ENCODE measurements at places on chromosomes 5 and 9.

- peak; percentile 48 for DNase-seq
- H3K4me3 ChIP-seq: no peak overlapping the region
- H3K4me1 ChIP-seq: no peaks in the 10 kb centered on the region
- H3K27ac ChIP-seq: no peak overlapping the region
Observed at GRCh38 chr5:163408311-163408923, 29.0 kb upstream of the CCNG1 start.

DNA sequence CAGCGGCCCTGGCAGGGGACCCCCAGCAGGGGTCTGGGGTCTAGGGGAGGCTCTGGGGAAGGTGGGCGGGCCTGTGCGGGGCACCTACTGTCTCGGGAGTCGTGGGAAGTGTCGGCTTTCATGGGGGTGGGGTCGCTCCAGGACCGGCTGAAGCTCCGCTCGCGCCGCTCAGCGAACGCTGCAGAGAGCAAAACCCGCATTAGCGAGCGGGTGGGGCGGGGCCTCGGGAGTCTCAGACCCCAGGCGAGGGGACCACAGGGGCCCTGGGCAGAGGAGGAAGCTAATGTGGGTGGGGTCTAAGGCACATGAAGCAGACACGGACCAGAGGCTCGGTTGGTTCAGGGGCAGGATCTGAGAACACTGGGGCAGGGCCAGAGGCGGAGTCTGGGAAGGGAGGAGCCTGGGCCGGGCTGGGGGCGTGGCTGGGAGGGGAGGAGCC is 5.5 kb downstream of the NSMF start:
- H3K4me1 ChIP-seq: peaks cover 3% of the 10 kb centered on the region
- peak; percentile 78 for DNase-seq
- H3K4me3 ChIP-seq: peak overlapping the region; percentile 16
- peaks cover 20% of the 10 kb centered on the region for H3K36me3 ChIP-seq
- no peaks in the 10 kb centered on the region for H3K27me3 ChIP-seq

GRCh38 chr9:107270082-107270481 is 13.0 kb upstream of the RAD23B start:
- H3K4me1 ChIP-seq: peaks cover 22% of the 10 kb centered on the region
- no peak overlapping the region for H3K4me3 ChIP-seq
- H3K27ac ChIP-seq: no peak overlapping the region
- H3K36me3 ChIP-seq: no peaks in the 10 kb centered on the region
- no peaks in the 10 kb centered on the region for H3K27me3 ChIP-seq

DNA sequence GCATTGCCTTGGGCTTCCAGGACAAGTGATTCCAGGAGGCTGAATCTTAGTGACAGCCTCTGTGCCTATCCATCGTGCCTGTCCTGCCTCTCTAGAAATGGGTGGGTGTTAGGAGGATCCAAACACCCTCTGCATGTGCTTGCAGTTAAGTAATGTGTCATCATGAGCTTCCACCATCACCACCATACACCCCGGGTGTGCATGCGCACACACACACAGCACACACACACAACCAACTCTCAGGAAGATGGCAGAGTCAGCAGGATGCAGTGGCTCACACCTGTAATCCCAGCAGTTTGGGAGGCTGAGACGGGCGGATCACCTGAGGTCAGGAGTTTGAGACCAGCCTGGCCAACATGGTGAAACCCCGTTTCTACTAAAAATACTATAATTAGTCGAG is 22.8 kb upstream of the CERCAM start:
- H3K27me3 ChIP-seq: peaks cover 12% of the 10 kb centered on the region
- no peak overlapping the region for H3K27ac ChIP-seq
- no peak overlapping the region for H3K4me3 ChIP-seq
- no peaks in the 10 kb centered on the region for H3K4me1 ChIP-seq
- DNase-seq: no peak
- no peaks in the 10 kb centered on the region for H3K36me3 ChIP-seq

- no peaks in the 10 kb centered on the region for H3K36me3 ChIP-seq
- H3K27ac ChIP-seq: no peak overlapping the region
- DNase-seq: no peak
- H3K4me1 ChIP-seq: no peaks in the 10 kb centered on the region
Observed at GRCh38 chr5:38680094-38680825, 123.8 kb upstream of the LIFR start.

GRCh38 chr5:65137631-65138030 is 344.1 kb downstream of the ADAMTS6 start:
- no peak overlapping the region for H3K4me3 ChIP-seq
- no peaks in the 10 kb centered on the region for H3K27me3 ChIP-seq
- H3K36me3 ChIP-seq: no peaks in the 10 kb centered on the region
- H3K4me1 ChIP-seq: peaks cover 5% of the 10 kb centered on the region

- H3K27me3 ChIP-seq: no peaks in the 10 kb centered on the region
- DNase-seq: no peak
- H3K36me3 ChIP-seq: no peaks in the 10 kb centered on the region
- no peak overlapping the region for H3K27ac ChIP-seq
- H3K4me3 ChIP-seq: no peak overlapping the region
Observed at GRCh38 chr9:98921732-98922131, 22.0 kb upstream of the COL15A1 start.

DNA sequence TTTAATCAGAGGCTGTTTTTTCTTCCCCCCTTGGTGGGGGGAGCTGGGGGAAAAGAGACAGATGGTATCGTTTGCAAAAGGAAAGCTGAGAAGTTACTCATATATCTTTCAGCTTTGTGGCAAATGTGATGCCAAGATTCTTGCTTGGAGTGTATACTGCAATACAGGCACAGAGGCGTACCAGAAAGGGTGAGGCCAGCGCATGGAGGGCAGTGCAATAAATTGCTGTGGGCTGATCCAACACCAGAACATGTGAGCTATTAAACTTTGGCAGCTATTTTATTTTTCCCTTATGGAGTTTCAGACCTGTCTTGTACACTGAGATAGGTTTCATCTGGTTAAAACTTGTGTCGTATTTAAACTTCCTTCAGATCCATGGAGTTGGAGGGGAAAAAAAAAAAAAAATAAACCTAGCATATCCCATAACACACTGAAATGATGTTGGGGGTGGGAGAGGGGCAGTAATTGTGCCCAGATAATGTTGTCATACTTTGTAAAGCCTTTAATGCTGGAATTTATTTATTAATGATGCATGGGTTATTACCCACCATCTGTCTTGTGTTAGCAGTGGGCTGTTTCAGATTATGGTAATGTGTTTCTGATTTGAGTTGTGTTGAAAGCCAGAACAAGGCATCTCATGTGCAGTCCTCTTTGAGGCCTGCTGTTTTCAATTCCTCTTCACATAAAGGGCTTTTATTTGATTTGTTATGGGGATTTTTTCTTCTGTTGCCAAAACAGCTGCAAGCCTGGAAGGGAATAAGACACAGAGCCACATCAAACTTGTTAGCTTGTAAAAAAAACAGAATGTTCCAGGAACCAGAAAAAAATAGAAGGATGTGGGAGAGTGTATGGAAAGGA is 891.3 kb downstream of the TLE1 start:
- H3K4me1 ChIP-seq: peaks cover 2% of the 10 kb centered on the region
- no peaks in the 10 kb centered on the region for H3K27me3 ChIP-seq
- H3K4me3 ChIP-seq: no peak overlapping the region
- H3K36me3 ChIP-seq: no peaks in the 10 kb centered on the region

GRCh38 chr5:140224658-140225057 is 49.7 kb downstream of the CYSTM1 start:
- H3K27ac ChIP-seq: no peak overlapping the region
- H3K36me3 ChIP-seq: no peaks in the 10 kb centered on the region
- no peak overlapping the region for H3K4me3 ChIP-seq
- H3K27me3 ChIP-seq: no peaks in the 10 kb centered on the region

DNA sequence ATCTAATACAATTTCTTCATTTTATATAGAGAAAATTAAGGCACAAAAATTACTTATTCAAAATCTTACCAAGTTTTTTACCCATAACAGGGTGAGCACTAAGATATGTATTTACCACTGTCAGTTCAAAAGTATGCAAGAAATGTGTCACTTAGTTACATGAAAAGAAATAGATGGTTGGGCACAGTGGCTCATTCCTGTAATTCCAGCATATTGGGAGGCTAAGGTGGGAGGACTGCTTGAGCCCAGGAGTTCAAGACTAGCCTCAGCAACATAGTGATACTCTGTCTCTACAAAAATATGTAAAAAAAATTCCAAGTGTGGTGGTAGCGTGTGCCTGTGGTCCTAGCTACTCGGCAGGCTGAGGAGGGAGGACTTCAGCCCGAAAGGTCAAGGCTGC is 19.4 kb downstream of the YIPF5 start:
- H3K4me3 ChIP-seq: no peak overlapping the region
- H3K27me3 ChIP-seq: no peaks in the 10 kb centered on the region
- no peak for DNase-seq
- H3K4me1 ChIP-seq: no peaks in the 10 kb centered on the region
- no peak overlapping the region for H3K27ac ChIP-seq
- no peaks in the 10 kb centered on the region for H3K36me3 ChIP-seq

DNA sequence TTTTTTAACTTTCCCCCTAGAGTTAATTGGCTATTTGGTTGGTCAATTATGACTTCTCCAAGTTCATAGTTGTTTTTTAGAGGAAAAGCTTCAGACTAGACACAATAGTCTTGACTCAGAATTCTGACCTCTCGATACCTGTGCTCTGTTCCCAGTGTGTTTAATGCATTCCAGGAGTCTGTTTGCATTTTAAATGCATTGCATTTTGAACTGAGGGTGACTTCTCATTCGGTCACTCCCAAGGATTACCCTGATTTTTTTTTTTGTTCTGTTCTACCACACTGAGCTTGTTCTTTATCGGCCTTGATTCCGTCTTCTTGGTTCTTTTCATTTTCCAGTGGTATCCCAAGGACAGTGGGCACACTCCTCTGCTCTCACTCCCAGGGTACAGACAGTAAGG is 16.3 kb downstream of the ARHGEF28 start:
- H3K27me3 ChIP-seq: no peaks in the 10 kb centered on the region
- H3K4me1 ChIP-seq: peaks cover 4% of the 10 kb centered on the region
- H3K4me3 ChIP-seq: no peak overlapping the region
- H3K27ac ChIP-seq: no peak overlapping the region

- no peak overlapping the region for H3K27ac ChIP-seq
- no peak overlapping the region for H3K4me3 ChIP-seq
- no peak for DNase-seq
- H3K36me3 ChIP-seq: no peaks in the 10 kb centered on the region
- H3K27me3 ChIP-seq: no peaks in the 10 kb centered on the region
Observed at GRCh38 chr9:113646946-113647914, 183.7 kb downstream of the RGS3 start.

DNA sequence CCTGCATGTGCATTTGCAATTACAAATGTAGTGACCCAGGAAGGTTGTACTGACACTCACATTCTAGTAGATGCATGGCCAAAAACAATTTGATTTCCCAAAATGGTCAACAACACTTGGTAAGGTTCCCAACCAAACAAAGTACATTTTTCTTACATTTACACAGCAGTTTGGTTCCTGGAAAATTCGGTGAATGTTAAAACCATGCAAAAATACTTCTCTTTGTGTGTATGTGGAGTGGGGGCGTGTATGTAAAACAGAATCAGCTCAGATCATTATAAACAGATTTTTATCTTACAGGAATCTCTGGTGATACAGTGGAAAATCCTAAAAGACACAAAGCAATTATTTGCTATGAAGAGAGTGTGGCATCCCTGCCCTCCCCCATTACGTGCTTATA is 25.1 kb upstream of the MELK start:
- H3K4me1 ChIP-seq: no peaks in the 10 kb centered on the region
- no peak for DNase-seq

GRCh38 chr9:32072570-32072969 is 311.9 kb upstream of the ACO1 start:
- H3K27me3 ChIP-seq: no peaks in the 10 kb centered on the region
- no peaks in the 10 kb centered on the region for H3K4me1 ChIP-seq
- H3K27ac ChIP-seq: no peak overlapping the region
- H3K4me3 ChIP-seq: no peak overlapping the region
- no peaks in the 10 kb centered on the region for H3K36me3 ChIP-seq

DNA sequence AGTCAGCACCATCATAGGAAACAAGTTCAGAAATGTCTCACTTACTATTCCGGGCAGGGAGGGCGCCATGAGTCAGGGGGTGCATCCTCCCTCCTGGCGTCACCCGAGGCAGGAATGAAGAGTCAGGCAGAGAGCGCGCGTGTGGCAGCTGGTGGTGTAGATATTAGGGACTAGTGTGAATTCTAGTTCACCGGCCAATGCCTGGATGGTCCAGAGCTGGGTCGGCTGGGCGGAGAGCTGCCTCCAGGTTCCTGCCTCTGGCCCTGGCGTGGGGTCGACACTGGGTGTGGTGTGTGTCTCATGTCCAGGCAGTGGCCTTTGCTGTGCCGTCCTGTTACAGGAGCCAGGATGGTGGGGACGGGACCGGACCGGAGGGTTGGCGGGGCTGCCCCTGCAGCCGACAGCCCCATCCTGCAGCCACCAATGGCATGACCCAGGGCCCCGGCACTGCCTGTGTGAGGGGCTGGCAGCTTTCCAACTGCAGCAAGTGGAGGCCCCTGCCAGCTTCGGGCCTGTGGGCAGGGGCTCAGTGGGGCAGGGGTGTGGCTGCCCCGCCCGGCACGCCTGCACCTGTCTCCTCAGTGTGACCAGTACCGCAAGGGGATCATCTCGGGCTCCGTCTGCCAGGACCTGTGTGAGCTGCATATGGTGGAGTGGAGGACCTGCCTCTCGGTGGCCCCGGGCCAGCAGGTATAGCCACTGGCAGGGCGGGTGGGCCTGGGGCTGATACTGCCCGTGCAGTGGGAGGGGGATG is 9.1 kb downstream of the DIPK1B start:
- H3K27ac ChIP-seq: no peak overlapping the region
- peaks cover 26% of the 10 kb centered on the region for H3K36me3 ChIP-seq
- no peaks in the 10 kb centered on the region for H3K27me3 ChIP-seq
- DNase-seq: peak; percentile 87
- no peak overlapping the region for H3K4me3 ChIP-seq
- peaks cover 13% of the 10 kb centered on the region for H3K4me1 ChIP-seq

DNA sequence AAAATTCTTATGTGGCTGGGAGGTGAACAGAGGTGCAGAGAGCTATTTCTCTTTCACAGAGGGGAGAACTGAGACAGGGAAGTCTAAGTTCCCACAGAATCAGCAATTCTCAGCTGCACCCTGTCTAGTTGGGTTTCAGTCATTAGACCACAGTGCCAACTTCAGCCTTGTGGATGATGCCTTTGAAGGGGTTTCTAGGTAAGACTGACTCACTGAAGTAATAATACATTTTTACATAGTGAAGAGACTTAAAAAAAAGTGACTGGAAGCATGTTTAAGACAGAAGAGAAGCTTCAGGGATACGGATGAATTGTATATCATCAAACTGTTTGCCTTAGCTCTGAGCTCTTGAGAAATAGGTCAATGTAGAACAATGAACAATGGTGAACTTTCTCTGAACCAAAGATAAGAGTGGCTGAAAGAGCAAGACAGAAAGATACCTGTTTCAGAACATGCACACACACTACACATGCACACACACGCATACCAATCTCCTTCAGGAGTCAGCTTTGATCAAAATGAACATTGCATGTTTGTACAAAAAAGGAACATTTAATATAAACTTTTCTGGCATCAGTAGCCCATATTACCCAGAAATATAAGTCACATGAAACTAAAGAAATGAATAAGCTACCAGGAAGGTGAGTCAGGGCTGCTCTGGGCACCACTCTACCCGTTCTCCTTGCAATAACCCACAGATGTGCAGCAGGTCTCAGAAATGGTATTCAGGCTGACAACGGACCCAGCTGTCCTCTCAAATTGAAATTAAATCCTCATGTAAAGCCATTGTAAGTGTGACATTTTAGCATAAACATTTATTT is 12.6 kb upstream of the FYB1 start:
- no peak overlapping the region for H3K27ac ChIP-seq
- no peaks in the 10 kb centered on the region for H3K36me3 ChIP-seq
- no peaks in the 10 kb centered on the region for H3K27me3 ChIP-seq
- H3K4me1 ChIP-seq: no peaks in the 10 kb centered on the region
- no peak overlapping the region for H3K4me3 ChIP-seq

GRCh38 chr5:65938256-65938655 is 11.9 kb downstream of the ERBIN start:
- H3K4me1 ChIP-seq: no peaks in the 10 kb centered on the region
- H3K27ac ChIP-seq: no peak overlapping the region
- H3K36me3 ChIP-seq: no peaks in the 10 kb centered on the region
- no peak for DNase-seq
- no peaks in the 10 kb centered on the region for H3K27me3 ChIP-seq
